ENCODE measurements at places on chromosomes 4 and X.

GRCh38 chr4:79980448-79980847 lies 92.6 kb downstream of the ANTXR2 start:
- no peak for DNase-seq

DNA sequence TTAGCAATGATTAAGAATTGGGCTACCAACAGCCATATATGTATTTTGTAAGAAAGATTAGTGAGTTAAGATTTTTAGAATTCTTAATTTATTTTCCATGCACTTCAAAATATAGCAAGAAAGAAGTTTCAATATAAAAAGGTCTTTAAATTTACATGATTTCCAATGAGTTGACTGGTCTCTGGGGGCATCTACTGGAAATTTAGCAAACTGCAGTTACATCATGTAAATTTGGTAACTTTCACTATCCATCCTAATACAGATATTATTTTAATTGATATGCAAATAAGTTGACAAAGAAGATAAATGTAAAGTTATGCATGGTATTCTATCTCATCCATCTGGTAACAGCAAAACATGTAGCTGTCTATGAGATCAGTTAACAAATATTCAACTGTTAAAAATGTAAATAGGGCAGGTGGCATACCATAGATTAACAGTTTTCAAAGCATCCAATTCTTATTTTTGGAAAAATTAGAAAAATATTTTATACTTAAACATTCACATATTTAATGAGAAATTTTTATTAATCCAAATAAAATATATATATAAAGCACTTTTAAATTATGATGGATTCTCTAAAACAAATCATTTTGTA lies 29.1 kb downstream of the TTC29 start:
- peak; percentile 78 for DNase-seq

GRCh38 chr4:137266511-137266910 lies 265.8 kb downstream of the PCDH18 start:
- DNase-seq = no peak

DNA sequence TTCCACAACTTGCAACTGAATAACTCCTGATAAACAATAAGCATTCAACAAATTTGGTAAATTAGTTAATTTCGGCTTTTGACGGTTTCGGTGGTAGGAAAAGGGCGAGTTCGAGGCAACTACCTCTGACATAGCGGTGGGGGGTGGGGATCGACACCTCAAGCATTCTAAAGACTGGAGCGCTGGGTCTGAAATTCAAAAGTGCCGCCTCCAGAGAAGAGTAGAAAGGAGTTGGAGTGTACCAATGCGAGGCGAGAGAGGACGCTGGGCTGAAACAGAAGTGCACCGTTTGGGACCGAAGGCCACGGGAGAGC lies 725 bp downstream of the SMC1A start:
- peak; percentile 78 for DNase-seq

GRCh38 chr4:182894681-182895275 lies 22.4 kb downstream of the DCTD start:
- DNase-seq = no peak

- no peak for DNase-seq
Measured at GRCh38 chr4:108110450-108110849, 58.3 kb downstream of the LEF1 start.

- peak; percentile 83 for DNase-seq
Measured at GRCh38 chrX:53071604-53072417, 10.4 kb upstream of the TSPYL2 start.

- no peak for DNase-seq
Measured at GRCh38 chrX:22662776-22663175, 337.0 kb upstream of the DDX53 start.

GRCh38 chr4:122458625-122459024 lies 2.1 kb upstream of the IL2 start:
- DNase-seq = no peak

DNA sequence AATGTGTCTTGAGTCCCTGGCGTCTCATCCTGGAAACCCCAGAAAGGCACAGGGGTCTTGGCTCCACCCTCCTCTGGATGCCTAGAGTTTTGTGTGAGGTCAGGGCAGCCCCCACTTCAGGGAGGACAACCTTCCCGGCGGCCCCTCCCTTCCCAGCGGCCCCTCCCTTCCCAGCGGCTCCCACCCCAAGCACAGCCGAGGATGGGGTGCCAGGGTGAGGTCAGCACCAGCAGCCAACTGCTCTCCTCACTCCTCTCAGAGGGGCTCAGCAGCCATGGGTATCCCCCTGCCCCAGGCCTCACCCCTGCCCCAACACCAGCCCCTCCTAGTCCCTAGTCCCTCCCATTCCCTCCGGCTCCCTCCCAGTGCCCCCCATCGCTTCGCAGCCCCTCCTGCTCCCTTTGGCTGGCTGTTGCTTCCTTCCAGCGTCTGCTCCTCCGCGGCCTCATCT lies 17.4 kb downstream of the DGKQ start:
- no peak for DNase-seq

GRCh38 chr4:25401066-25401465 lies 24.0 kb downstream of the ANAPC4 start:
- DNase-seq = peak; percentile 18

DNA sequence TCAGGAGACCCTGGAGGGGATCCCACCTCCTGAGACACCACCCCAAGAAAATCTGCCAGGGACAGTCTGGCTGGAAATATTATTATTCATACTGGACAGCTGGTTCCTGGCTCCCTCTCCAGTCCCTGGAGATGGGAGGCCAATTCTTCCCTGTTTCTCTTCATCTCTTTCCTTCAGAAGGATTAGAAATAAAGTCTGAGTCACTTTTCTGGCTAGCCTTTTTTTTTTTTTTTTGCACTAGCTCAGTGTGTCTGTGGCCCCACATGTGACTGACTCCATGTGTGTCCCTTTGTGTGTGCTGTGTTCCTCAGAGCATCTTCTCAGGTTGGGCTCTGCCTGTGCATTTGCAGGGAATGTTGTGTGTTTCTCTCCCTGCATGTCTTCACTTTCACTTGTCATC lies 1.8 kb upstream of the FRMPD3 start:
- DNase-seq = no peak

DNA sequence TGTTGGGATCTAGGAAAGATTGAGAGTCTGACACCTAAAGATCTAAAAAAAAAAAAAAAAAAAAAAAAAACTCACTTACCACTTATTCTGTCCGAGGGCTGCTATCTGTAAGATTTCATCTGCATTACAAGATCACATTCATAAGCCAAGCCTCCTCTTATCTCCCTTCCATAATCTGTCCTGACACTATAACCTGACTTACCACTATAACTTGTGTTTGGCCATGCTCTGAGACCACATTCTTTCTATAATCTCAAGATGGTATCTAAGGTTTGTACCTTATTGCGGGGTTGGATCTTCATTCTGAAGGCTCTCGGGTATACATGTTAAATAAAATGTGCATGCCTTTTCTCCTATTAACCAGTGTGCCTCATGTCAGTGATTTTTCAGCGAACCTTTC lies 144.4 kb downstream of the MAGEB17 start:
- DNase-seq = no peak

DNA sequence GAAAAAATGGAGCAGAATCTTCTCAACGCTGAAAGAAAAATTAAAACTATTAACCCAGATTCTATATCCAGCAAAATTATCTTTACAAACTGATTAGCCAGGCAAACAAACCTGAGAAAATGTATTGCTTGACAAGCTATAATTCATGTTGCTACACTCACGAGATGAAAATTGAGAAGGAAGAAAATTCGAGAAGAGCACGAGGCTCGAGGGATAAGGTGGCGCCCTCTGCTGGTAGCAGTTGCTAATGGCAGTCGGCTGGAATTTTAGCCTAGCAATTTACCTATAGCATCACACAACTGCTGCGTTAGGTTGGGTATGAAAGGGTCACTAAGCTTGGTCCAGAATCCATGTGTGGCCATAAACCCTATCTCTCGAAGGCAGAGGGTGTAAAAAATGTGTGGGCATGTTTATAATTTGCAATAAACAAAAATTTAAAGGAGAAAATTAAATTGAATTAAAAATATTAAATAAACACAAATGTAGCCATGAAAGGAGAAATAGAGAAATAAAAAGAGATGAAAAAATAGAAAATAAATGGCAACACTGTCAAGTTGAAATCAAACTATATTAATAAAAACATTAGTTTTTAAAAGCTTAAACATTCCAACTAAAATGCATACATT lies 126.6 kb downstream of the PPP4R3C start:
- DNase-seq = peak; percentile 21

DNA sequence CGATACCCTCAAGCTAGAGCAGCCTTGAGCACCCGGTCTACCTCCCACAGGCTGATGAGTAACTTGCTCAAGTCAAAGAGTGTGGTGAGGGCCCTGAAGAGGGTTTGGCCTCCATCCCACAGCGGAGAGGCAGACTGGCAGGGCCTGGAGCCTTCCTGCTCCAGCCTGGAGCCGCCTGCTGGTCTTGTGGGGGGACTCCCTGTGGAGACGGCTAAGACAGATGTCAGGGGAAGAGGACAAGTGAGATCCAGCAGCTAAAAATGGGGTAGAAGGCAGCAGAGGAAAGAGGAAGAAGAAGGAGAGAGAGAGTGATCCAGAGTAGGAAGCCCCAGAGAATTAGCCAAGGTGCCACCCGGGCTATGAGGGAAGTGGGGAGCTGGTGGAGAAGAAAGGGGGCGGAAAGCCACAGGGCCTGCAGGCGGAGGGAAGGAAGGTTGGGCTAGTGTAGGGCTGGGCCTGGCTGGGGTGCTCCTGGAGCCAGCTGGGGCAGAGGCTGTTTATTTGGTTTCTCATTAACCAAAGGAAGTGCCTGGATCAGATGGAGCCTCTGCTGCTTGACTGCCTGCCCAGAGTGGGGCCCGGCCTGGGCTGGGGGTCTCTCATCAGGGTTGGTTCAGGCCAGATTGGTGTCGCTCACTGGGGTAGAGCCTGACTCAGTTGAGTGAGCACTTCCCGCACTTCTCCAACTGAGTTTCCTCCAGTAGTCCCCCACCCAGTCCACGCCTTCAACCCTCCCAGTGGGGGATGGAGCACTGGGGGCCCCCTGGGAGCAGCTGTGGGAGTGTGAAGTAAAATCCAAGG lies 14.2 kb downstream of the EFNB1 start:
- DNase-seq = peak; percentile 6

GRCh38 chrX:72304877-72305276 lies 837 bp downstream of the CITED1 start:
- DNase-seq = no peak

- no peak for DNase-seq
Measured at GRCh38 chr4:140641105-140641555, 72.4 kb upstream of the UCP1 start.

GRCh38 chr4:51836549-51836948 lies 6.4 kb upstream of the DCUN1D4 start:
- no peak for DNase-seq

DNA sequence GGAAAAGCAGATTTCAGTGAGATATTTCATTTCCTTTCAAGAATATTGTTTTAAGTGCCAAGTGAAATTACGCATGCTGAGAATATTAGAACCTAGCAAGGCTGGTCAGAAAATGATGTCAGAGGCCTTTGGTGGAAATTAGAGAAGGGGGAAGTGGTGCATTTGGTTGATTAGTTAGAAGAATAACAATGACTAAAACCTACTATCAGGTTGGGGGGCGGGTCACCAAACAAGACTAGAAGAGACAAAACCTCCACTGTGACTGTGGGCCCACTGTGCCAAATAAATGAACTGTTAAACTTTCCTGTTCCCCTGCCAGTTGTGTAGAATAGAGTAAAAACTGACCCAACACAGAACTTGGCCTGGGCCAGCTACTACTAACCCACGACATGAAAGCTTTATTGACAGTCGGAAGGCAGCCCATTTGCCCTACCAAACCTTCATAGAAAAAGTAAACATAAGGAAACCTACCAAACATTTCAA lies 2.9 kb downstream of the RAPGEF2 start:
- peak; percentile 45 for DNase-seq

All from adipocyte (in vitro differentiated cells).